ENCODE measurements at places on chromosomes 1 and 21.

DNA sequence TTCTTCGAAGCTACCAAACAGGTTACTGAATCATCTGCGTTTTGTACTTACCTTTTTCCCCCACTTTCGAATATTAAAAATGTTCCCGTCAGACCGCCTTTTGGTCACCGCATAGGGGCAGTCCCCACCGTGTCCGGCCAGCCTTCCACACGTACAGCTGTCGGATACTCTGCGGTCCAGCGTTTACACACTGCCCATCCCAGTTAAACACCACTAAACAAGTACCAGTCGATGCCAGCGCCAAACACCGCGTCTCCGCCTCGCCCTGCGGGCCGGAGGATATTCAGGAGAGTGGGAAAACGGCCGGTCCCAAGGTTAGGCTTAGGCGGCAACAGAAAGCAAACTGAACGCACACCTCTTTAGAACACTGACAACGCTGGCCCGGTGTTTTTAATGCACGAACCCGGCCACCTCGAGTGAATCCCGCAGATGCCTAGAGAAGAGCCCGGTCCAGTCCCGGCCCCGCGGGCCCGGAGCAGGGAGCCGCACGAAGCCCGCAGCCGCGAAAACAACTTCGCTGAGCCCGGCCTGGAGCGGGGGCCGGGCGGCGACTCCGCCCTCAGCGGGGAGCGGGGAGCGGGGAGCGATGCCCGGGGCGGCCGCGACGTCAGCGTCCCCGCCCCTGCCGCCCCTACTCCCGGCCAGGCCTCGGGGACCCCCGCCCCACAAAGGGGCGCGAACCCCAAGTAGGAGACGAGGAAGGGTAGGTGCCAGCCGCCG lies 730 bp upstream of the PHF13 start:
- no peak for DNase-seq

DNA sequence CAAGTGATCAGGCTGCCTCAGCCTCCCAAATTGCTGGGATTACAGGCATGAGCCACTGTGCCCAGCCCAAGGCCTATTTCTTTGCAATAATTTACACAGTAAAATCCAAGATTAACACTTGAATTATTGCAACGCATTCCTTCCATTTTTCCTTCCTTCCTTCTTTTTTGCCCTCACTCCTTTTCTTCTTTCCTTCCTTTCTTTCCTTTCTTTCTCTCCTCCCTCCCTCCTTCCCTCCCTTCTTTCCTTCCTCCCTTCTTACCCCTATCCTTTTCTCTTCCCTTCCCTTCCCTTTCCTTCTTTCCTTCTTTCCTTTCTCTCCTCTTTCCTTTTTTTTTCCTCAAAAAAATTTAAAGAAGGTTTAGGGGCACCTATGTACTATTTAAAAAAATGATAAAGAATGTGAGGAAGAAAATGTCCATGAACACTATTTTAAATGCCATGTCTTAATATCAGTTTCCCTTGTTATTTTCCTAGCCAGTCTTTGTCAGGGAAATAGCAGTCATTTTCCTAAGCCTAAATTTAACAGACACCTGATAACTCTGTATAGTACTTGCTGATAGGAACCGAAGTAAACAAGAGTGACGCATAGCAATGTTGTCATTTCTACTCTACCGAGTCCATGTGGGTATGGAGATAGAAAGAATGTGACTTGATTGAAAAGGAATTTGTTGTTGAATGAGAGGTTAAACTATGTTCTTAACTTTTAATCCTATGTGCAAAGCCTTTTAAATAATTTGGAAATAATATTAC lies 79.8 kb upstream of the HMCN1 start:
- DNase-seq: no peak

GRCh38 chr1:118254001-118254400 lies 69.0 kb upstream of the SPAG17 start:
- DNase-seq: no peak

DNA sequence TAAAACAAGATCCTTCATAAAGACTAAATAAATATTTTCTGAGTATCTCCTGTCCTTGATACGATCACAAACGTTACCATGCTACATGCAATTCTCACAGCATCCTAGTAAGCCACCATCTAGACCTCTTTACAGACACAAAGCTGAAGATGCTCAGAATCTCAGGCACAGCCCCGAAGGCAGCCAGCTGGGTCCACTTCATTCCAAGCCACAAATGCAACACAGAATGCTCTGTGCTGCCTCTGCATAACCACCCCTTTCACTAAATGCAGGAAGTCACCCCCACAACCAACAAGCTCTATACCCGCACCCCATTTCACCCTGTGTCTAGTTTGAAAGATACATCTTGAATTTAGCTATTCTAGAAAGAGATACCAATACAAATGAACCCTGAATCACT lies 12.9 kb downstream of the RCAN1 start:
- DNase-seq: no peak

- DNase-seq: no peak
These were observed 323.3 kb downstream of the AJAP1 start for GRCh38 chr1:4977701-4978100.

DNA sequence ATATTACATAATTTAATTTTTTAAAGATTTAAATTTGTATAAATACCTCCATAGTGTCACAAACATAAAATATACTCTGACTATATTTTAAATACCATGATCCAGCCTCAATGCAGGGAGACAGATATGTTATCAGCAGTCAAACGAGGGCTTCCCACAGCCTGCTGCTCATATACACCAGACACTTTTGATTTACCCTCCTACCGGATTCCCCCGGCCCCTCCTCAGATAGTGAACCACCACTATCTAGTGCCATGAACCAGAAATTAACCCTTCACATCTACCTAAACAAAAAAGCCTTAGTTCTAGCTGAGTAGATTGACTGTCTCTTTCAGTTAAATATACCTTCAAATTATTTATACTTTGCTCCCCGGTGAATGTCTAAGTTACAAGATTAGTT lies 52.4 kb upstream of the C1orf53 start:
- DNase-seq: peak; percentile 25

Measured in erythroblast (primary cell).